ENCODE measurements at places on chromosomes 16 and 17.
A peak's percentile ranks its signal among the peaks of the same experiment; 100 is the strongest.

- peak; percentile 61 for DNase-seq
Measured at GRCh38 chr16:51949282-51949681, 597.7 kb downstream of the TOX3 start.

- no peak for DNase-seq
Measured at GRCh38 chr16:14324581-14324980, 253.5 kb downstream of the MRTFB start.

- DNase-seq, result no peak
Measured at GRCh38 chr17:18954321-18954720, 2.4 kb downstream of the SLC5A10 start.

- DNase-seq, result peak; percentile 4
Measured at GRCh38 chr17:32723310-32723955, 153.5 kb downstream of the MYO1D start.

DNA sequence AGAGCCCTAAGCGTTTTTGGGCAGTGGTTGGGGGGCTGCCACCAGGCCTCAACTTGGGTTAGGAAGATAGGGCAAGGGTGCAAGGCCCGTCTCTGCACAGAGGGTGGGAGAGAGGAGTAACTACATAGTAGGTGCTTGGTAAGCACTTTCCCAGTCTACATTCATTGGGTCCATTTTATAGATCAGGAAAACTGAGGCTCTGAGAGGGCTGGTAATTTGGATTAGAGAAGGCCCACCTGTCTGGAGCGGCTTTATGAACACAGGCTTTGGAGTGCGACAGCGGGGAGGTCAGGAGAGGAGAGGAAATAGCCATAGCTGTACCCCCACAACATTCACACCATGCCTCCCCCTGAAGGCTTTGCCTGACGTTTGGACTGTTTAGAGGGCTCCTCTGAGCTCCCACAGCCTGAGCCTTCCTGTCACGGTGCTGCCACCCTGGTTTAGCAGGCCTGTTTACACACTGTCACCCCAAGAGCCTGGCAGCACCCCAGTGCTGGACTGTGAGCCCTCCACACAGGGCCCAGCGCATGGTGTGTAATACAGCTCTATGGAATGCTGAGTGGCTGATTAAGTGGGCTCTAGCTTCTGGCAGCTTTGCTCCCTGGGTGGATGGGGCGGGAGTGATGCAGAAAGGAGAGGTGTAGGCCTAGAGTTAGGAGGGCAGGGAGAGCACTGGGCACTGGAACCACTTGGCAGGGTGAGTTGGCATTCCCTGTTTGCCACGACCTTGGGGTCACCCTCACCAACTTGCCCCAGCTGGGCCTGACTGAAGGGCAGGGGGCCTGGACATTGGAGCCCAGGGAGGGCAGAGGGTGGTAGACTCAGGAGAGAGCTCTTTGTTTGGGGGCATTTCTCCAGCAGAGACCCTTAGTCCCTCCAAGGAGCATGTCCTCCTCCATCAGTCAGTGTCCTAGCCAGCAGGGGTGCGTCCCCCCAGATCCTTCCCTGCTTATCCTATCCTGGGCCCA lies 73.7 kb downstream of the RAI1 start:
- DNase-seq, result peak; percentile 38

- no peak for DNase-seq
Measured at GRCh38 chr16:88909431-88910210, 43.2 kb upstream of the PABPN1L start.

DNA sequence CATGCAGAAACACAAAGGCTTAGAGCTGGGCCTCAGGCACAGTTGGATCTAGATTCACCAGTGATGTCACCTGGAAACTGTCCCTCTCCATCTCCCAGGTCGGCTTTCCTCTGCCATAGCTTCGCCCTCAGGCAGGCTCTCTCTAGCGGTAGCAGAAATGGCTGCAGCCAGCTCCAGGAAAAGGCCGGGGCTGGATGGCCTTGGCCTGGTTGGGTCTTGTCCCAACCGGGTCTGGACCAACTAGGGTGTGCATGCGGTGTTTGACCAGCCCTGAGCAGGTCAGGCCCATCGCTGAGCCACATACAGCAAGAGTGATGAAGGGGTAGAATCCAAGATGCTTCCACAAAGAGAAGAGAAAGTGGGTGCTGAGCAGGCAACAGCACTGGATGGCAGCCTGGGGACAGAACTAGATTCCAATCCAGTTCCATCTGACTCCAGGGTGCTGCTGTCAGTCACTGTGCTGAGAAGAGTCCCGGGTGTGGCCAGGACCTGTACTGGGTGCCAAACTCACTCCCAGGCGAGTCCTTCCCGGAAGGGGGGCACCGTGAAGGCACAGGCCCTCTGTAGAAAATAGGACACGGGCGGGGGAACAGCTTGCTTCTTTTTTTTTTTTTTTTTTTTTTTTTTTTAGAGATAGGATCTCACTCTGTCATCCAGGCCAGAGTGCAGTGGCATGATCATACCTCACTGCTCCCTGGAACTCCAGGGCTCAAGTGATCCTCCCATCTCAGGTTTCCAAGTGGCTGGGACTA lies 51.8 kb downstream of the SOCS3 start:
- no peak for DNase-seq

DNA sequence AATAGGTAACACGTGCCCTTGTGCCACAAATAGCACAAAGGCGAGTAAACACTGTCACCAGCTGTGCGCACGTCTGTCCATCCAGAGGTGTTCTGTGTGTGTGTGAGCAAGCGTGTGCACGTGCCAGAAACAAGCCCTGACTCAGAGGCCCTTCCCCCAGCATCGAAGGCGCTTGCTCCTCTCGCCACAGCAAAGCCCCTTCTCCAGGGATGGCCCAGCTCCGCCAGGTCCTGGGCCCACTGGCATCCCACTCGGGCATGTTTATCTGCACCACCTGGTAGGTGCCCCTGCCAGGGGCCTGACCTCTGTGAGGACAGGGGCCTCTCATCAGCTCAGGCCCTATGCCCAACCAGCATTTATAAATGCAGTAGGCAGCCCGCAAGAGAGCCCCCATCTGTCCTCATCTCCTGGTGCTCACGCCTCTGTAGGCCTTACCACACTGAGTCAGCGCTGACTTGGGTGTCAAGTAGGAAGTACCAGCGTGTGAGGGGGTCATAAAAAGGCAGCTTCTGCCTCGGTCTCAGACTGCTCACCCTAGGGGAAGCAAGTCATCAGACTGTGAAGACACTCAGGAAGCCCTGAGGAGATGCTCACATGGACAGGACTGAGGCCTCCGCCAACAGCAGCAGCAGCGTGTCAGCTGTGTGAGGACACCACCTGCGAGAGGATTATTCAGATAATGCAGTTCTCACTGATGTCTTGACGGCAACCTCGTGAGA lies 10.8 kb downstream of the TMEM235 start:
- DNase-seq, result no peak

DNA sequence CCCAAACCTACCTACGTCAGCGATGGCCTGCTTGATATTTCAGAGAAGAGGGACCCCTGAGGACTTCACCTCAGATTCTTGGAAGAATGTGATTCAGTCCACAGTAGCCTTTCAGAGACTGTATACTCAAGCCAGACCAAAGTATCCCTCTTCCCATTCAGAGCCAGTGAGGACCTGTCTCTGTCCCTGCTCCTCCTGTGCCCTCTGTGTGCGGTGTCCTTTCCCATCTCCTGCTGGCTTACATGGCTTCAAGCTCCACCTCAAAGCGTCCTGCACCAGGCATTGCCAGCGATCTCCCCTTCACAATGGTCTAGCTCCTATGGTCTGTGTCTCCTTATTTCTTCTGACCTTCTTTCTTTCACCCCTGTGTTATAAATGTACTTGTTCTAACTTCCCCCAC lies 39.5 kb upstream of the HLF start:
- no peak for DNase-seq

GRCh38 chr16:19804538-19805323 lies 79.9 kb downstream of the GPRC5B start:
- peak; percentile 77 for DNase-seq

DNA sequence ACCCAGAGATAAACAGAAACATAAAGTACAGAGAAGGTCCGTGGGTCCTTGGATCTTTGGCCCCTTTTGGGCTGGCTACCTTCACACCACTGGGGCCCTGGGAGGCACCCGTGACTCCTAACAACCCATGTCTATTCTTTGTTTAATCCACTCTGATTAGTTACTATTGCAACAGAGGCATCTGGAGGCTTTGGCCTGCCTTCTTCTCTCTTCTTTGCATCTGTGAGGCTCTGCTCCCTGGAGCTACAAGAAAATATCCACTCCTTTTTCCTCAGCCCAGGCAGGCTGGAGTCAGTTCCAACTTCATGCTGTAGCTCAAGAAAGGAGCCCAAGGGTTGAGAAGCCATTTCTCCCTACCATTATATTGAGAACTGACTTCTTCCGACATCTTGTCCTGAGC lies 9.5 kb upstream of the CMIP start:
- DNase-seq, result no peak

GRCh38 chr17:58267347-58268324 lies 13.1 kb downstream of the MPO start:
- no peak for DNase-seq

GRCh38 chr16:48524348-48525200 lies 85.4 kb downstream of the N4BP1 start:
- DNase-seq, result no peak

DNA sequence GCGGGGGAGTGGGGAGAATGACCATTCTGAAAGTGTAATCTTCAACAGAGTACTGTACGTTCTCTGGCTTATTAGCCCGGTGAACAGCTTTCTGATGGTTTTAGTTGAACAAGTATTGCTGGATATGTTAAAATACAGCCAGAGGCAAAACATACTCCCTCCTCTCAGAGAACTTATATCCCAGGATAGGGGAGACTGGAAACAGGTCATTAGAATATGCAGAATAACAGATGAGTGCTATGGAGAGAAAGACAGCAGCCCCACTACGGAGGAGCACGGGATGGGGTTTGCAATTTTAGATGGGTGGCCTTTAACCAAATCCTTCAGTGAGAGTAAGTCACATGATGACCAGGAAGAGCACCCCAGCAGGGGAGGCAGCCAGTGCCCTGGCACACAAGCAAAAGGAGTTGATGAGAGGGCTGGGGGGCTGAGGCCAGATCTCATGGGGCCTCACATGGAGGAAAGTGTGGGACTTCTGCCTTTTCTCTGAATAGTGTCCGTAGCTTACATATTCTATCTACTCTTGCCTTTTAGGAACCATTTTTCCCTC lies 43.1 kb upstream of the SEC14L1 start:
- DNase-seq, result no peak

DNA sequence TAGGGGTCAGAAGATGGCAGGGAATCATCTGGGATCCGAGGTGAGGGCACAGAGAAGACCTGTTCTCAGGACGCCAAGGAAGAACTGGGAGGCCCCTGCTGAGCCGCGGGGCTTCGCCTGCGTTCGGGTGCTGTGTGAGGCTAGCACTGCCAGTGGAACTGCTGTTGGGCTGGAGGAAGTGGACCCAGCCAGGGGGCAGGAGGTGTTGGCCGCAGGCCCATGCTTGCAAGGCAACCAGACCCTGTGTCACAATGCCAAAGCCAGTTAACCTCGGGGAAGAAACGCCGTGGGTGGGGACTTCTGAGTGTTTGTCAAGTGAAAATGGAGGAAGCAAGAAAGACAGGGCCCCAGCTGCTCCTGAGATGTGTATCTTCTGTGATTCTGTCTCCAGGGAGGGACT lies 185.5 kb downstream of the LGALS9B start:
- no peak for DNase-seq

GRCh38 chr16:31350275-31351005 lies 4.5 kb upstream of the ITGAX start:
- no peak for DNase-seq

GRCh38 chr17:39161962-39162361 lies 4.0 kb downstream of the ARL5C start:
- no peak for DNase-seq

Data from stomach (tissue), 19 donors.